ENCODE measurements at places on chromosomes 3 and 15.

DNA sequence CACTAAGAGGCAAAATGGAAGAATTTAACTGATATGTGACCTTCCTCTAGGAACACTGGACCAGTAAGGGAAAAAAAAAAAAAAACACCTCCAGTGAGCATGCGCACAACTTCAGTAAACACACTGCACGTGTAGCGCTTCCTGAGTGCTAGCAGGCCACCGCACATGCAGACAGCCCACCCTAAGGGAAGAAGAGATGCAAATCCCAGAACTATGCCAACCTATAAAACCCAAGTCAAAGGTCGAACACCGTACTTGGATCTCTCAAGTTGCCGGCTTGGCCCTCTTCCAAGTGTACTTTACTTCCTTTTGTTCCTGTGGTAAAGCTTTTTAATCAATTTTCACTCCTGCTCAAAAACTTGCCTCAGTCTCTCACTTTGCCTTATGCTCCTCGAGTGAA is 64.5 kb upstream of the CADPS start:
- no peak for DNase-seq

- DNase-seq = no peak
Observed at GRCh38 chr3:107562969-107563529, 40.3 kb downstream of the BBX start.

- peak; percentile 63 for DNase-seq
Observed at GRCh38 chr3:9130345-9131305, 118.8 kb downstream of the SRGAP3 start.

DNA sequence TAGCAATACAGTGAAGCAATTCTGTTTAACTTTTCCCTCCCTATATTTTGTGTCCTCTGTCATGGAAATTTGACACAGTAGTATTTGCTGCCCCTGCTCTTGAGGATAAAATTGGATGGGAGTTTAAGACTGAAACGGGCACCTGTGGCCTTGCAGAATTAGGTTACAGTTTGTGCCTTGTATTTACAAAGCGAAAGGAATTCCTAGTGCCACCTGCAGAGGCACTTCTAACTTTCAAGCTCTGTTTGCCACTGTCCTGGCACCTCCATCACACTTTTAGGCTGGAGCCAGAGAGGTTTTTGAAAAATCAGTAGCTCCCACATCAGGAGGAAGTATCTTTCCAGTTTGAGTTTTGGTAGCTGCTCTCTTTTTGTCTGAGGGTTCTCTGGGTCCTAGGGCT is 39.5 kb downstream of the CD86 start:
- DNase-seq = no peak

GRCh38 chr3:149019580-149019979 is 28.2 kb downstream of the GYG1 start:
- DNase-seq = no peak

- no peak for DNase-seq
Observed at GRCh38 chr3:45927881-45928280, 15.4 kb upstream of the CXCR6 start.

DNA sequence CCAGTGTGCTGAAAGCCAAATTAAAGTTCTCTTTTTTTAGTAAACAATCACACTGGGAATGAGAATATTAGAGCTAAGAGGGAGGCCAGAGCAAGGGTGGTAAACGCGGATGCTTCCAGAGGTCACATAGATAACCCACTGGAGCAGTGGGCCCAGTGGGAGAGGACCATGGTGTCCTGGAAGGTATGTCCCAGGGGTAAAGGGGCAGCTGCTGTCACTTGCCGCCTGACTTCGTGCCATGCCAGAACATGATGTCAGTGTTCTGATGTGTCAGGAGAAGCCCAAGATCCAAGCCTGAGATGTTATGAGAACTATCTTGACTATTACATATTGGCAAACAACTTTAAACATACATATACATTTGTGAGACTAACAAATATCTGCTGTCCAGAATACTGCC is 211.9 kb upstream of the IL12A start:
- DNase-seq = no peak

- DNase-seq = peak; percentile 55
Observed at GRCh38 chr15:40762919-40763800, 708 bp upstream of the GCHFR start.

GRCh38 chr15:33309602-33310276 is 1.0 kb upstream of the RYR3 start:
- DNase-seq = peak; percentile 30

DNA sequence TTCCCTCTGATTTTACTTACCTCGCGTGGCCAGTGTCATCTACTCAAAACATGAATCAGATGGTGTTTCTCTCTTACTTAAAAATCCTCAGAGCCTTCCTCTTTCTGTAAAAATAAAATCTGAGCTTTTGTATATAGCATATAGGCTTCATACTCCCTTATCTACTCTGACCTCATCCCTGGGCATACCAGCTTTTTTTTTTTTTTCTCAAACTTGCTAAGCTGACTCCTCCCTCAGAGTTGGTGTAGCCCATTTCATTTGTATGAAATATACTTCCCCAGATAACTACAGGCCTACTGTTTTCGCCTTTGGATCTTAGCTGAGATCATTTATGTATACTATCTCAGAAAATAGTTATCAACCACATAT is 648.9 kb upstream of the ALCAM start:
- DNase-seq = no peak

DNA sequence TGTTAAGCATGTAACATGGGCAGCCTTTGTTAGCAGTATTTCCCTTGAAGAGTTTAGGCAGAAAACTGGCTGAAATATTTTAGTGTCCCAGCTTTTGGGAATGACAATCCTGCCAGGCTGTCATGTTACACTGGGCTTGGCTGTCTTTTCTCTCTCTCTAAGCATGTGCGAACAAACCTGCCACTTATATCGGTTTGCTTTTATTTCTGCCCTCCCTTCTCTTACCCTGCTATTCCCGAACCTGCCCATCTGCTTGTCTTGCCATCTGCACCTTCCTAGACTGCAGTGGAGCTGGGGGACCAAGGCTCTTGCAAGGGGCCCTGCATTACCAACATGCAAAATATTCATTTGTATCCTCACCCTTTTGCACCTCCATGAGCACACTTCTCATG is 339.6 kb downstream of the EPHB1 start:
- DNase-seq = no peak

DNA sequence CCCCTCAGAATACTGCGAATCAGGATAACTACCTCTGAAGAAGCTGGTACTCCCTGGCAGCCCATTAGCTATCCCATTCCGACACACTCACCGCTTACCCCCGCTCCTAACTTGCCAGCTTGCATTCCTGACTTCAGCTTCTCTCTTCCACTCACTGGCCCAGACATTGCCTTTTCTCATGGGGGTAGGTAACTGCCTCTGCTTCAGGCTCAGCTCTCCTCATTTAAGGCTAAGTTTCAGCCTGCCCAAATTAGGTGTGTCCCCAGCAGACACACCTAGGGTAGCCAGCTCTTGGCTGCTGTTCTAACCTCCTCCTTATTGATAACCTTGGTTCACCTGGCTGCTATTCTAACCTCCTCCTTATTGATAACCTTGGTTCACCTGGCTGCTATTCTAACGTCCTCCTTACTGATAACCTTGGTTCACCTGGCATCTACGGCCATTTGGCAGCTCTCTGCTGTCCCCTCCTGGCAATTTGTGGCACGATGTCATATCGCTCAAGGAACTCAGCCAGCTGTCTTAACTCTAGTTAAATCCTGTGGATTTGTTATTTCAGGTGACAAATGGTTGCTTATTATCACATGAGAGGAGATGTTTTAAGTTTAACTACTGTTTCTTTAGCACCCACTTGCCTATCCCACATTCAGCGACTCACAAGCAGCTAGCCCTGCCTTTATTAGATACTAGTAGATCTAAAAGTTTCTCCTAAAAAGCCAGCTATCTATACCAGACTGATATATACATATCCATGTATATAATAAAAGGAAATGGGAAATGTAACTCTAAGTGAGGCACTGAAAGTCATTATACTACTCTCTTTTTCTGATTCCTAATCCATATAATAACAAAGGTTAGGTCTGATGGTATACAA is 106.5 kb upstream of the ACP3 start:
- no peak for DNase-seq

DNA sequence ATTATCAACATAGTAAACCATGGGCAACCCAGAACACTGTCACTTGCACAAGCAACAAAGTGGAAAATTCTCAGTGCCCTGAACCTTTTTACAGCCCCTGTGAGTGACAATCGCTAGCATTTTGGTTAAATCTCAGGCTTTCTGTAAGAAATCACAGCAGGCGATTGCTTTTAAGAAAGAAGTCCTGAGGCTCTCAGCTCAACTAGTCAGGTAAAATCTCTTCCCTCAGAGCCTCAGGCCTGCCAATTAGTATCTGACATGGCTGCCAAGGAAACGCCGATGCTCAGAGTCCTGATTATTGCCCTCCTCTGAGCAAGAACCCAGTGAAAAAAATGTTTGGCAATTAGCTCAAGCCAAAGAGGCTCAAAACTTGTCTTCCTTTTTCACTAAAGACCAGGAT is 530.8 kb downstream of the DIPK2A start:
- DNase-seq = no peak

GRCh38 chr3:119235151-119235550 is 5.5 kb downstream of the B4GALT4 start:
- no peak for DNase-seq

- DNase-seq = peak; percentile 39
Observed at GRCh38 chr15:81809543-81809942, 236.3 kb downstream of the MEX3B start.

DNA sequence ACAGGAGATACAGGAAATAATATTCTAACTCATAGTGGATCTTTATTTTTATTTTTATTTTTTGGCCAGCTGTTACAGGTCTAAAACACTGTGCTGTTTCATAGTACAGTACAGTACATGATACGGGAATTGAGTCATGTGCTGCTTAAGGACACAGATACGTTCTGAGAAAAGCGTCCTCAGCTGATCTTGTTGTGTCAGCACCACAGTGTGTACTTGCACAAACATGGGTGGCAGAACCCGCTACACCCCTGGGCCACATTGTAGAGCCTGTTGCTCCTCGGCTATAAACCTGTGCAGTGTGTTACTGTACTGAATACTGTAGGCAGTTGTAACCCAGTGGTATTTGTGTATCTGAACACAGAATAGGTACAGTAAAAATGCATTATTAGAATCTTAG is 183.4 kb downstream of the OR4M2 start:
- DNase-seq = no peak

- no peak for DNase-seq
Observed at GRCh38 chr3:55014081-55014480, 86.2 kb upstream of the LRTM1 start.

- no peak for DNase-seq
Observed at GRCh38 chr3:23746441-23746840, 59.3 kb upstream of the UBE2E1 start.

DNA sequence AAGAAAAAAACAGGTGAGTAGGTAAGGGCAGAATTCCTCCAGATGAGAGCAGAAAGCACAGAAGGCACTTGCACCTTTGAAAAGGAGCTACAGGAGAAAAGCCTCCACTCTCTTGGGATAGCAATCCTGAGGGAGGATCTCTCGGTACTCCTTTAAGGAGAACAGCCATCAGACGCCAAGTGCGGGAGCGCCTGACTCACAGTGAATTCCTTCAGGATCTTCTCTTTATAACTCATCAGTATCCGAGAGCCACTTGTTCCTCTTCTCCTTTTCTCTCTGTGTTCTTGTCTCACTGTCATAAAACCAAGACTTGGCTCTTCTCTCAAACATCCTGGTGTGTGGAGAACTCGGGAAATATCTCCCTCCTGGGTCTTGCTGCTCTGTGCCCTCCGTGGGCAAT is 10.1 kb upstream of the GOLGA8J start:
- DNase-seq = no peak

GRCh38 chr15:69994429-69995205 is 103.1 kb downstream of the TLE3 start:
- no peak for DNase-seq

DNA sequence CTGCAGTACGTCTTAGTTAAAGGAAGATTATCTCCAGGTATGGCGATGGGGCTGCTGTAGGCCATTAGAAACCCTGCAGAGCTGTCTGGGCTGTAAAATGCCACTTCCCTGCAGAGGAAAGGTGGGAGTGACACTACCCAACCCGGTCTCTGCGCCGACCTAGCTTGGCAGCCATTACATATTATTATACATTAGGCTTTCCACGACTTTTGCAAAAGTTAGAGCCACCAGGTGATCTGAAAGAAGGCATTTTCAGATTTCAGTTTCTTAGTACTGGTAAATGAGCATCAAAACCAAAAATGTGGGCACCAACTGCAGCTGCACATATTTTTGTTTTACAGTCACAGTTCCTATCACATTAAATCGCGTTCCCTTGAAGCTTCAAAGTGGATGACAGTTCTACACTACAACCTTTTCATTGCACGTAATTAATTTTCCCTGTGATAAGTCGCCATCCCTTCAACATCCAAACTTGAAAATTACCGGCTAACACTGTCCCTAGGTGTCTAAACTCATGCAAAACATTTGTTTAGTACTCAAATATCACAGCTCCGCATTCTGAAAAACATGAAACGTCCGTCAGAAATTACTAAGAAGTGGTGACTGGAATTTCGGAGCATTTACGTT is 81.4 kb upstream of the CHD2 start:
- no peak for DNase-seq

DNA sequence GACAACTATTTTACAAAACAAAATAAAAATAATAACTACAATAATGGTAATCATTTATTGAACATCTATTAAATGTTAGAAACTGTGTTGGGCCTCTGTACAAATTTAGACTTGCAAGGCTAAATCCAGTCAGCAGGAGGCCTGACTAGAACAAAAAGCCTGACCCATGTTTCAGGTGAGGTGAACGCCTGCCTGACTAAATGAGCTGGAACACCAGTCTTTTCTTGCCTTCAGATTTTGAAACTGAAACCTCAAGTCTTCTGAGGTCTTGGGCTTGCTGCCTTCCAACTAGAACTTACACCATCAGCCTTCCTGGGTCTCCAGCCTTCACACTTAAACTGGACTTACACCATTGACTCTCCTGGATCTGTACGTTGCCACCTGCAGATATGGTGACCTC is 706.9 kb downstream of the TBL1XR1 start:
- DNase-seq = no peak

DNA sequence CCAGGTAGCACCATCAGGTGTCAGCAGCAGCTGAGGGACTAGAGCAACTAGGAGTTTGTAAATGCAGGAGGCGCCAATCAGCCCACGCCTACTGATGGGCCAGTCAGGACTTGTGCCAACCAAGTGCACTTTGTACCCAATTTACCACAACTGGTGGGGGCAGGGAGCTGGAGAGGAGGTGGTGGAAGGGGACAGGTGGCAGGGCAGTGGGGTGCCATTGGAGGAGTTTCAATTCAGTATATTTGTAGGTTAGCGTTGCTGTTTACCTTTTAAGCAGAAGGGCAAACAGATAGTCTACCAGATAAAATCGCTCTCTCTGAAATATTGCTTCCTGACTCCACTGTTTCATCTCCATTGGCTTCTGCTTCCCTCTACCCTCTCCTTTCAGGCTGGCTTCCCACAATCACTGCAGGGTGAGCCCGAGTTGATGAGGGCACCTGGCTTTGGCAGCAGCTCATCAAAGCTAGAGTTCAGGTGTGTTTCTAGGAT is 75.7 kb downstream of the TRIM69 start:
- DNase-seq = no peak

DNA sequence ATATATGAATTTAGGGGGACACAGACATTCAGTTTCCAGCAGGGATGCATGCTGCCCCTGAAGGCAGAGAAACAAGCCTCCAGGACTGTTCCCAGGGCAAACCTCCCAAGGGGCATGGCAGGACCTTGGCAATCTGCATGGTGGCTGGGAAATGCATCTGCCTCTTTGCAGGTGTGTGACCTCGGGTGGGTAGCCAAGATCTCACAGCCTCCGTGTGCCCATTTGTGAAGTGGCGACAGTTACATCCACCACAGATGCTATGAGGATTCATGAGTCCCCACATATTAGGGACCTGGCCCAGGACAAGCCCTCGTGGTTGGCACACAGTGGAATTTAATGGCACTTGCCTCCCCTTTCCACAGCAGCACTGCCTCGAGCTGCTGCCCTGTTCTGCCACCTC is 29.9 kb downstream of the SLC28A1 start:
- DNase-seq = no peak

GRCh38 chr3:106820726-106821362 is 556.4 kb upstream of the CCDC54 start:
- DNase-seq = no peak
